HS-27A (cell line): ENCODE measurements at places on chromosomes 16 and 17.

GRCh38 chr16:29962344-29962994 lies 590 bp downstream of the TMEM219 start:
- no peak for DNase-seq

DNA sequence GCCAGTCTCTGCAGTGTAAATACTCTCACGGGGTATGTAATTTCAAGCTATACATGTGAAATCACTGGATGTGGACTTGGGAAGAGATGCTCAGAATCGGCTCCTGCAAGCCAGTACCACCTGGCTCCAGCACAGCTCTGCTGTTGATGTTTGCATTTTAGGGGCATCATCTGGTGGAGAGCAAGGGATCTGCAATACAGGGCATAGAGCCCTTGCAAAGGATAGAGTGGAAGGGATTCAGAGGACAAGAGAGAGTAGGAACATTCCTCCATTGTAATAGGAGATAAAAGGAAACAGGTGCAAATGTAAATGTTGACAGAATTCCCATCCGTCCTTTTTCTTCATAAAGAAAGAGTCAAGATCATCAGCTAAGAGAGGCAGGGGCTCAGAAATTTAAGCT lies 184.1 kb downstream of the PMP22 start:
- DNase-seq, result no peak

DNA sequence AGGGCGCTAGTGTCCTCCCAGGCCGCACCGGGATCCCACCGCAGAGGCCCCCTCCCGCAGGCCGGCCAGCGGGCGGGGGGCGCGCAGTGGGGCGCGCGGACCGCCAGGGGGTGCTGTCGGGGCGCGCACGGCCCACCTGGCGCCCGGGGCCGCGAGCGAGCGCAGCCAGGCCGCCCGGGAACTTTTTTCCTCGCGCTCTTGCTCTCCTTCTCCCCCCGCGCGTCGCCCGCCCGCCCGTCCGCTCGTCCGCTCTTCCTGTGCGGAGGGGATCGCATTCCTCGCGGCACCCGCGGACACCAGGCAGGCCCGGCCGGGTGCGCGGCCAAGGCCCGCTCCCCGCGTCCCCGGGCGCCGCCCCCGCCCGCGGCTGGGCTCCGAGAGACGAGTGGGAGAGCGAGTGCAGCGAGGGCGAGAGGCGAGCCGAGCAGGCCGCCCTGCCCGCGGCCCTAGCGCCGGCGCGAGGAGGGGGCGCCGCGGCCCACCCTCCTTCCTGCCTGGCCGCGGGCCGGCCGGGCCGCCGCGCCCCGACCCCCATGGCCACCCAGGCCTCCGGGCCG lies at the start of gene RAI1:
Gene RAI1, plus strand, starts transcription at position 272 of the 557 bp plus-strand sequence. CDS start 111,491 bp downstream, outside the sequence.
- no peak for DNase-seq

DNA sequence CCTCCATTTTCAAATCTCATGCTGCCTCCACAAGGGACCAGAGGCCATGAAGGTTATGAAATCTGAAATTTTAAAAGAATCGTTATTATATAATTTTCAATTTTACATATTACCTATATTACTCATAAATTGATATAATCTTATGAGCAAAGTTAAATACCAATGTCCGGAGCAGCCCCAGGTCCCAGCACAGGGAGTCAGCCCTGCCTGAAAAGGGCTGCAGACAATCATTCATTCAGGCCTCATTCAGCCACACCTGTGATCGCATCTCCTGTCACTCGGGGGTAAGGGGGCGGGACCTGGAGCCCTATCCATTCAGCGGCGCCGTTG lies 172.5 kb downstream of the AHSP start:
- DNase-seq, result no peak

DNA sequence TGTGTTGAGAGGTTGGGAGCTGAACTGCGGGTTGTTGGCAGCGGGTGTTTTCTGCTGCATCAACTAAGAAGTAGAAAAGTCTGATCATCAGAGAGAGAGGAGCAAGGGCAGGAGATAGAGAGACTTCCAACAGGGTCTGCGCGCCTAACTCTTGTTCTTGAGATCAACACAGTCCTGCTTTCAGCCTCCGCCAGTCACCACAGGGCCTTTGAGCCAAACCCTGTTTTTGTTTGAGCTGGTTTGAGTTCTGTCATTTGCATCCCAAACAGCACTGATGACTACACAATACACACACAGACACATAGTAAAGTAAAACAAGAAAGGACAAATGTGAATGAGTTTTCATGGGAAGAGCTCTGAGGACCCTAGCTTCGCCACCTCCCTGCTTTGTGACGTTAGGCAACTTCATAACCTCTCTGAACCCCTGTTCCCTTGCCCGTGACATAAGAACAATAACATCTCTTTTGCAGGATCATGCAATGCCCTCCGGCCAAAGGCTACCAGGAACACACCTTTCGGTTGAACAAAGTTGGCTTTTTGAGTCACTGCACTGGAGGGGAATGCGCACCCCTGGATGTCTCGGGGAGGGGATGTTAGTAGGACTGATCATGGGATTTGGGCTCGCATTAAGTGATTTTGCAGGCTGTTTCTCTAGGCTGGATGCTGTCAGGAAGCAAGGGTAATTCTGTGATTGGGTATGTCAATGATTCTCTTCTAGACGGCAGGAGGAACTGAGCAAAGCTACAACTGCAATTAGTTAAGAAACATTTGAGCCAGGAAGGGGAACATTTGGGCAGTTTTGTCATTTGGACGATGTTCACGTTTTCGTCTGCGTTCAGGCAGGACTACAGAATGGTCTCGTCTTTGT lies 92.3 kb downstream of the C16orf78 start:
- DNase-seq, result no peak

DNA sequence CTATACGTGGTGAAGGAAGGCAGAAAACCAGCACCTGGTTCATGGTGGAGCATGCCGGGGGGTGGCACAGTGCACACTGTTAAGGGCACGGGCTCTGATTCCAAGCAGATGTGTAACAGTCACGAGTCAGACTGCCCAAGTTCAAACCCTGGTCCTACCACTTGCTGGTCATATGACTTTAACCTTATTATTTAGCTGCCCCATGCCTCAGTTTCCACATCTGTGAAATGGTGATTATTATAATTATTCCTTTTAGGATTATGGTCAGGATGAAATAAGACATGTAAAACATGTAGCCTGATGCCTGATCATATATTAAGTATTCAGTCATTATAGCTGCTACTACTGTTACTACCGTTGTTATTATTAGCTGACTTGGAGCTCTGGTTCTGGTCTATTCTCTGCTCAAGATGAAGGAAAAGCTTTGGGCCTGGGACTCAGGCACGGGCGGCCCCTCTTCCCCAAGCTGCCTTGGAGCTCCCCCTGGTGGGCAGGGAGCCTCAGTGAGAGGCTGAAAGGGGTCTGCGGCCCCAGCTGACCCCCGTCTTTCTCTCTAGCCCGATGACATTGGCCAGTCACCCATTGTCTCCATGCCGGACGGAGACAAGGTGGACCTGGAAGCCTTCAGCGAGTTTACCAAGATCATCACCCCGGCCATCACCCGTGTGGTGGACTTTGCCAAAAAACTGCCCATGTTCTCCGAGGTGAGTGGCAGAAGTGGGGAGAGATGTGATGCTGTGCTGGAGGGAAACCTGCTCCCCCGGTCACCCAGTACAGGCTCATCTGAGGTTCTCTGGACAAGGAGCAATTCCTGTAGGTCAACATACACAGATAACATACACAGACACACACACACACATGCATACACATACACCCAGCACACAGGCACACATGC lies 14.0 kb downstream of the NR1D1 start:
- DNase-seq, result no peak

DNA sequence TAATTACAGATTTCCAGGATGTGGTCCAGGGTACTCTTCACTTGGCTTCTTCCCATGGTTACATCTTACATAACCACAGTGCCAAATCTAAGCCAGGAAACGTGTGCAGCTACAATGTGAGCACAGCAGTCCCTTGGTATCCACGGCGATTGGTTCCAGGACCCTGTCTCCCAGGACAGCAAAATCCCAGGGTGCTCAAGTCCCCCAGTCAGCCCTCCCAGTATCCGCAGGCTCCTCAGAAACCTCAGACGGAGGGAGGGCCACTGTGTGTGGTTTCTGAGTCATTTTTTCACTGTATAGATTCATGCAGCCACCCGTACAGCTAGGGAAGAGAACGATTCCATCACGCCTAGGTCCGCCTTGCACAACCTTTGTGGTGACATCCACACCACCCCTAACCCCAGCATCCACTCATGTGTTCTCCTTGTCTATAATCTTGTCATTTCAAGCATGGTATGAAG lies 11.1 kb upstream of the ATP2C2 start:
- no peak for DNase-seq

GRCh38 chr16:76345163-76345661 lies 68.0 kb downstream of the CNTNAP4 start:
- no peak for DNase-seq

- DNase-seq, result no peak
These were observed 206.5 kb upstream of the IRX3 start for GRCh38 chr16:54493061-54493460.

DNA sequence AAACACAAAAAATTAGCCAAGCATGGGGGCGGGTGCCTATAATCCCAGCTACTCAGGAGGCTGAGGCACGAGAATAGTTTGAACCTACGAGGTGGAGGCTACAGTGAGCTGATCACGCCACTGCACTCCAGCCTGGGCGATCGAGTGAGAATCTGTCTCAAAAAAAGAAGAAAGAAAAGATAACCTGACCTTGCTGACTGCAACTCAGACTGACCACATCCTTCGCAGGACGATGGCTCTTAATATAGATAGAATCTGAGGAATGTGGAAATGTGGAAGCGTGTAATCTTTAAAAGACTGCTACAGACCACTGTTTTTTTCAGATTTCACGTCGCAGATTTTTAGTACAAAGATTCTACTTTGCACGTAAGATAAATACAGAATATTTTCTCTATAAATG lies 37.8 kb downstream of the KLHDC4 start:
- DNase-seq, result no peak

DNA sequence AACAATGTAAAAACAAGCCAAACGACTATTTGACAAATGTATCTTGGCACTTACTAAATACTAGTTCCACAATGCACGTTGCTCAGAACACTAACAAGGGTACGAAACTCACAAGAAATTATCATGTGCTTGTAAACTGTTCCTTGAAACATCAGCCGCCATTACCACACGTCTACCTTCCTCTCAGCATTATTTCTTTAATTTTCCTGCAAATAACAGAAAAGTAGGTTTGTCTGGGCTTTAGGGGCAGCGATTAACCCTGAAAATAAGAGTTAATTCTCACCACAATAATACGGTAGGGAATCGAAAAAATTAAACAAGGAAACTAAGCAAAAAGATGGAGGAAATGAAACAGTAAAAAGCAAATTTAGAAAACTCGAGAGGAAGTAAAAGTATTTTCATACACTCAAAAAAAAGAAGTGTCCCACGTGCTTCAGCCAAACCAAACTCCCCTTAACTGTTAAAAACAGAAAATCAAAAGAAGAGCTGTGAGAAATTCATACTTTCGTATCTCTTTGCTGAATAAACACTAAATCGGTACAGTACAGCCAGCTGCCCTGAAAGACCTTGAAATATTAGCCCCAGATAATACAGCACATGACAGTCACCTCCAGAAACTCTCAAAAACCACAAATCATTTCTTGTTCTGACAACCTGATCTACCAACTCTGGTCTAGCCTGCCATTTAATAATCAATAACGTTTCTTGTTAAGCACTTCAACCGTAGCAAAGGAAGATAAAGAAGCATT lies 1.2 kb downstream of the ARHGAP17 start:
- no peak for DNase-seq

DNA sequence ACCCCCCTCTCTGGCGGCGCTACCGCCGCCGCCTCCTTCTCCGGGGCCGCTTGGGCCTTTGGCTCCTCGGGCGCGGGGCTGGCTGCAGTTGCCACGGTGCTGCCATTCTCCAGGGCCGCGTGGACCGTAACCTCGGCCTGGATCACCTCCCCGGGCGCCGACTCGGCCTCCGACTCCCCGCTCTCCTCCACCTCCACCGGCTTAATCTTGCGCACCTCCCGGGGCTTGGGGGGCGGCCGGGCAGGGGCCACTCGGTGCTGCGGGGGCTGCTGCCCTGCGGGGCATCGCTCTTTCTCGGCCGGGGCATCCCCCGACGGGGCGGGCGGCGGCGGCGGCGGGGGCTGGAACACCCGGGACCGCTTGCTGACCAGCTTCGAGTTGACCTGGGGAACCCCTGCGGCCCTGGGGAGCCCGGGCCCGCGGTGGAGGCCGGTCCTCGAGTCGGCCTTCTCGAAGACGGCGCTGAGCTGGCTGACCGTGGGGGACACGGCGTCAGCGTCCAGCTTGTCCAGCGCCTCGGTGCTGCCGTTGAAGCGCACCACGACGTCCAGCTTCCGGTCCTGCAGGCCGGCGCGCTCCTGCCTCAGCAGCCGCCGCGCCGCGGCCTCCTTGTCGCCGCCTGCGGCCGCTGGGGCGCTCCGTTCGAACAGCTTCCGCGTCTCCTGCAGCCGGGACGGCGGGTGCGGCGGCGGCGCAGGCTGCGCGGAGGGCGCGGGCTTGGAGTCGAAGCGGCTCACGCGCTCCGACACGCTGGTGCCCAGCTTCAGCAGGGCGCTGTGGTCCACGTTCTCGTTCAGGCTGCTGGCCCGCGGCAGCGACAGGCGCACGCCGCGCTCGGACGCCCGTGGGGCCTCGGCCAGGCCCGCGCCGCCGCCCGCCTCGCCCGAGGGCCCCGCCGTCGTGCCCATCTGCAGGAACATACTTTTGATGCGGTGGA lies 792 bp downstream of the PPP1R9B start:
- no peak for DNase-seq

DNA sequence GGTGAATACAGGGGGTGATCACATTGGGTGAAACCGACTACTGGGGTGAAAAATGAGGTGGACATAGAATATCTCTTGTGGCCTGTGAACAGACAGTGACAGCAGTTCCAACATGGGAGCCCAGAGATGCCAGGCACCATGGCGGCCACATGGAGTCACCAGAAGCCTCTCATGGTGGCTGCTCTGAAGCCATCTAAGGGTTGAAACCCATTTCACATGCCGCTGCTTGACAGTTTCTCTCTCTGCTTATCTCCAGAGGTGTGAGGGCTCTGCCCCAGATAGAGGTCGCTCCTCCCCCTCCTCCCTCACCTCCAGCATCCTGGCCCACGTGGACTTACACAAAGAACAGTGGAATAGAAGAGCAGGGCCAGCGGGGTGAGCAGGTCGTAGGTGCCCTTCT lies 37.9 kb upstream of the PIK3R6 start:
- no peak for DNase-seq

DNA sequence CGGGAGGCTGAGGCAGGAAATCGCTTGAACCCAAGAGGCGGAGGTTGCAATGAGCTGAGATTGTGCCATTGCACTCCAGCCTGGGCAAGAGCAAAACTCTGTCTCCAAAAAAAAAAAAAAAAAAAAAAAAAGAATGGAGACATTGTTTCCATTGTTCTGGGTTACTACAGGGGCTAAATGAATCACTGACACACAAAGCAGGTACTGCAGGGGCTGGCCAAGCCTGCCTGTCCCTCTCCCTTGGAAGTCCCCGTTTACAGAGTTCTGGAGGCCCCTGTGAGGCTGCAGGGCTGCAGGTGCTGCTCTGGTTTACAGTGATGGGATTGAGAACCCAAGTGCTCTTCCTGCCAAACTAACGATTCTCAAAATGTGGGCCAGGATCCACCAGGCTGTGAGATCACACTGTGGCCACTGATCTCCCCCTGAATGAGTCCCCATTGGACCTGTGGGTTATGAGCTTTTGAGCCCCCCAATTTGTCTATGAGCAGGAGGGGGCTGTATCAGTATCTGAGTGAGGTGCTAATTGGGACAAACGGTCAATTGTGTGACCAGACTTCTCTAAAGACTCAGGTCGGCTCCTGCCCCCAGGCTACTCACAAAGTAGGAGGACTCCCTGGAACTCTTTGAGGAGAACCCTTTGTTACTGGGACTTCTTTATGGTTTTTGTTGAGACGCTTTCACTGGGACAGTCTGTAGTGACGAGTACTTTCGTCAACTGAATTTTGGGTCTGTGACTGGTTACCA lies 39.0 kb downstream of the DNAH17 start:
- no peak for DNase-seq

GRCh38 chr16:52657924-52658323 lies 111.0 kb upstream of the TOX3 start:
- DNase-seq, result no peak

GRCh38 chr17:67311575-67311974 lies 54.8 kb downstream of the PSMD12 start:
- DNase-seq, result no peak
